ENCODE measurements at places on chromosomes 1 and 21.

DNA sequence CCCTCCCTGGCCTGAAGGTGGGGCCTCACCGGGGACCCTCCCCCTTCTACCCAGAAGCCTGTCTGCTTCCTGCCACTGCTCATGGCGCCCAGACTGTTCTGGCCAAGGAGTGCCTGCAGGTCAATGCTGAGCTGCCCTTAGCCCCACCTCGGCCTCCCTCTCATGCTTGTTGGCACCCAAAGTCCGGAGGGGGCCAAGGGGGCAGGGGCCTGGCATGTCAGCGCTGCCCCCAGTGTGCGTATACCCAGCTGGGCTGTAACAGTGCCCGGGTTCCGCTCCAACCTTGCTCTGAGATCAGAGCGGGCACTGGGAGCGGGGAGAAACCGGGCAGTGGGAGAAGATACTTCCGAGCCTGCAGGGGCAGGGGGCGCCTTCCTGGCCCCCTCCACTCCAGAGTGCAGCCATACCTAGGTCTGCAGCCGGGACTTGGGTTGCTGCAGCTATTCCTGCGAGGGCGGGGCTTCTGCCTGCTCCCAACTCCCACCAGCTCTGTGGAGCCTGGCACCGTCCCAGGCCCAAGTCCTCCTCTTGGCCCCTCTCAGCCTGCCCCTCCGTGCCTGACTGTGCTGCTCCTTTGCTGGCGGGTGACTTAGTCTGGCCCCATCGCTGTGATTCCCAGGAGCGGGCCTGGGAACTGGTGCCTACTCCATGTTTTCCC is 21.4 kb upstream of the TGFB2 start:
- DNase-seq = no peak

DNA sequence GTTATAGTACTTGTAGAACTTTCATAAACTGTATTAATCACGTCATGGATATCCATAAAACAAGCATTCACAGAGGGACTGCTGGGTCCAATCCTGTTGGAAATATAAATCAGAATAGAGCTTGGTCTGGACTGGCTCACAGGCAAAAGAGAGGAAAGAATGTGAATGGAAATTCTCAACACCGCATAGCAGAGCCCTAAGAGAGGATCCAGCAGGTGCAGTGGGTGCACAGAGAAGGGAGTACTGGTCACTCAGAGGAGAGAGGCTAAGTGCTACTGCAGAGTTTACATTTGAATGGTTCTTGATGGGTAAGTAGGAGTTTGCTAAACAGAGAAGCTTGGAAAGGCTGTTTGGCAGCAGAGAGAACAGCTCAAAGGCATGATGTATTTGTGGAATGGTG is 231.7 kb downstream of the PAPPA2 start:
- no peak for DNase-seq

DNA sequence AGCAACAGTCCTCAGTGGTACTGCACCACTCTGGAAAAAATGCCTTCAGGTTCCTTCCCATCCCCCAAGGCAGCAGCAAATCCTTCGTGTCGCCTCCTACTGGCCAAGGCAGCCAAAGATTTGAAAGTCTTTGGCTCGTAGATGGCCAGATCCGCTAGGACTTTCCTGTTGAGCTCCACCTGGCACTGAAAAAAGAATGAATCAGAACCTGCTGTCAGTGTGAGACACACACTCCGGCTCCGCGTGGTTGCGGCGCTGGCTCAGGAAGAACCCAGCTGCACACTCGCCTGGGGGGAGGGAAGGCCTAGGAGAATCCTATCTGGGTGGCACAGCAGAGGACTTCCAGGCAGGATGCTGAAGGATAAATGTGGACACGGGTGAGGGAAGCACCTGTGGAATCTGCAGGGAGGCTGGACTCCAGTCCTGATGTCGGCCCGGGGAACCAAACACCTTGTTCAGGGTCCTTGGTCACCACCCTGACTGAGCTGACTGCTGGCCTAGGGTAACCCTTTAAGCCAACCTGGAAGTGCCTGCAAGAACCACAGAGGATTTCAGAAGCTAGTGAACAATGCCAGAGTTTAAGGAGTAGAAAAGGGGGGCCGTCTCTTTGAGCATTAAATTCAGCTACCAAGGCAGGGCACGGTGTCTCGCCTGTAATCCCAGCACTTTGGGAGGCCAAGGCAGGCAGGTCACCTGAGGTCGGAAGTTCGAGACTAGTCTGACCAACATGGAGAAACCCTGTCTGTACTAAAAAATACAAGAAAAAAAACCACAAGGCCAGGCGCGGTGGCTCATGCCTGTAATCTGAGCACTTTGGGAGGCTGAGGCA is 3.2 kb upstream of the CCNL2 start:
- no peak for DNase-seq

DNA sequence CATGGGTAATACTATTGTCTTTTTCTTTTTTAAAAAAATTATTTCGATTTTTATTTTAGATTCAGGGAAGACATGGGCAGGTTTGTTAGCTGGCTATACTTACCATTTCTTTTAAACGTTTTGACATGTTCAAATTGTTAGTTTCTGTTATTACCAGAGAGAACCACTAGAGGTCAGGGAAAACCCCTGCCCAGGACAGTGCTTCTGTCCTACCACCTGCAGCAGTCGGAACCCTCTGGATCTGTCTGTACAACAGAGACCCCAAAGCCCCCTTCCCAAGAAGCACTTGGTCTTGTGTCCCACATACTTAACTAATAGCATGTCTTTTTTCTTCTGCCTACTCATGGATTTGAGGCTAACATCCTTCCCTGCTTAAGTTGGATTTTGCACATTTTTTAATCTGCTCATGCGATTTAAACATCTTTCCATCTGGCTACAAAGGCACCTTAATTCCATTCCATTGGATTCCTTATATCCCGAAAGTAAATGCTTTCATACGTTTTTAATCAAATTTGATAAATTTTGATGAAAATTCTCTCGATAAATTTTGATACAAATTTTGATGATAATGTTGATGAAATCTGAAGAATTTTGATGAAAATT is 10.0 kb upstream of the C1orf115 start:
- no peak for DNase-seq

GRCh38 chr1:231338270-231339128 is at the start of gene SPRTN:
TSS of gene SPRTN (plus strand) at chr1:231338293. CDS start at chr1:231338384, 91 bp downstream.
- DNase-seq = peak; percentile 34

DNA sequence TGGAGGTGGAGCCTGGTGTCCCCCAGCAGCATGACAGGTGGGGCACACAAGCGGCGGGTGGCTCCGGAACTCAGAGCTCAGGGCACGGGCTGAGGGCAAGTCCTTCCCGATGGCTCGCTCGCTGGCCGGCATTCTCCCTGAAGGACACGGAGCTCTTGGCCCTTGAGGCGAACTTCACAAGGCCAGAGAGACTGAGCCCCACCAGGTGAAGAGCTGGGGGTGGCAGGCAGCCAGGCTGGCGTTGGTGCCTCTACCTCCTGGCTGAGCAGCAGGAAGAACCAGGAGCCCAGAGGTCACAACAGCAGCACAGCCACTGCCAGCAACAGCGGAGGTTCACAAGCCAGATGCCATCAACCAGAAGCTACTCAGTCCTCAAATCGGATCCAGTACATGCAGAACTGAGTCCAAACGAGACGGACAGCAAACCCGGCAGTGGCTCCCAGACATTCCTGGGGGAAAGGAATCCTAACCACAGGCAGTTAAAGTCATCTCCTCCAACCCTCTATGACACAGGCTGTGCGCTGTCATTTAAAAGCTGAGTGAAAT is 54.1 kb downstream of the NPHP4 start:
- DNase-seq = no peak

DNA sequence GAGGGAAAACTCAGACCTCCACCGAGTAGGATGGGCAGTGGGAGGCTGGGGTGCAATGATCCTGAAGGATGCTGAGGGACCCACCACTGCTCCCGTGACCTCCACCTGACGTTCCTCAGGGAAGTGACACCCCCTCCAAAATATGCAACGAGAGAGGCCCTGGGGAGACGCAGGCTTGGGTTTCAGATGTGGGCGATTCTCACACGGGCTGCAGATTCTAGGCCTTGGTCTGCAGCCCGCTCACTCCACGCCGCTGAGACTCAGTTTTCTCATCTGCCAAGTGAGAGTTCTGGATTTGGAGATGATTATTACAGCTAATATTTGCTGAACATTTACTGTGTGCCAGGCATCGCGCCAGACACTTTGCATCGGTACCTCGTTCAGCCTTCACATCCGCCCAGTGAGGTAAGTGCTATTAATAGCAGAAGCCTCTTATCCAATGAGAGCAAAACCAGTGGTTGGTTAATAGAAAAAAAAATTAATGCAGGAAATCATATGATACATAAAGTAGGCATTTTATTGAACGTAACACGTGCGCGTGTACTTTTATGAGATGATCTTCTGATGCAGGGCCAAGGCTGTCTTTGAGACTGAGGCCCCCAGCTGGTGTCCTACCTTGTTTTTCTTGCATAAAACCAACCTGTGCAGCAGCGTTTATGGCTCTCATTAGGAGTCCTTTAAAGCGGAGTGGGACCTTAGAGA is 102.0 kb upstream of the RUNX3 start:
- no peak for DNase-seq

GRCh38 chr1:200590001-200590400 is 30.6 kb downstream of the KIF14 start:
- DNase-seq = no peak

DNA sequence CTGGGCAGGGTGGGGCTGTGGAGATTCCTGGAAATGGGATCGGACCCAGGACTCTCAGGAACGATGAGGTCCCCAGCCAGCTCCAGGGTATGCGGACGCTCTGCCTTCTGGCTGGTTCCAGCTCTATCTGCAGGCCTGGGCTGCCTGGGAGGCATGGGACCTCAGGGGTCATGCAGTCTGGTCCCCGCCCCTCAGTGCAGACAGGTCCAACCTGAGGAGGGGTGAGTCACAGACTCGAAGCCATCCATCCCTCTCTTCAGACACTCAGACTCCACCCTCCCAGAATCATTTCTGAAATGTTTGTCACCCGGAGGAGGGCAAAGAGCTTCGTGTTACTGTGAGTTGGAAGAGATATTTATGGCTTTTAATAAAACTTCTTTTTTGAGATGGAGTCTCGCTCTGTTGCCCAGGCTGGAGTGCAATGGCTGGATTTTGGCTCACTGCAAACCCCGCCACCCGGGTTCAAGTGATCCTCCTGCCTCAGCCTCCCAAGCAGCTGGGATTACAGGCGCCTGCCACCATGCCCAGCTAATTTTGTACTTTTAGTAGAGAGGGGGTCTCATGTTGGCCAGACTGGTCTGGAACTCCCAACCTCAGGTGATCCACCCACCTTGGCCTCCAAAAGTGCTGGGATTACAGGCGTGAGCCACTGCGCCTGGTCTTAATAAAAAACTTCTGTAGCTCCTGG is 5.9 kb upstream of the MYOM3 start:
- DNase-seq = no peak

- no peak for DNase-seq
Observed at GRCh38 chr1:153612111-153612754, 704 bp downstream of the S100A16 start.

DNA sequence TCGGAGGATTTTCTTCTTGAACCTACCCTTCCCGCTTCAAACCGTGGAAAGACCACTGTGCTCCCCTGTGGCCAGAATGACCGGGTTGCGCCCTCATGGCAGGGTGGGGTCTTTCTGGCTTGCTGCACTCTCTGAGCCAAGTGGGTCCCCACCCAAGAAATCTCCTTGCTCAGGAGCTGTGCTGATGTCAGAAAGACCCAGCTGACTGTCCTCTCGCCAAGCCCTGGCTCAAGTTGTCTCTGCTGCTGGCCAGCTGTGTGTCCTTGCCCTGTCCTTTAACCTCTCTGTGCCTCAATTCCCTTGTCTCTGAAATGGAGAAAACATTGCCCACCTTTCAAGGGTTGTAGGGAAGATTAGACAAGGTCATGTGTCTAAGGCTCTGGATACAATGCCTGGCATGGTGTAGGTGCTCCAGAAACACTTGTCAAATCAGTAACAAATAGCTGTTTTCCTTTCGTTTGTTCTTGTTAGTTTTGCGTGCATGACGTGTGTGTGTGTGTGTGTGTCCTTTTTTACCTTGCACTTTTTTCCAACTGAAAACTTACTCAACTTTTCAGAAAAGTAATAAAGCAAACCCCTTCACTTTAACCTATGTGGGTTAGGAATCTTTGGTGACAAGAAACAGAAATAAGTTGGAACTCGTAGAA is 41.1 kb upstream of the RPL11 start:
- DNase-seq = no peak

DNA sequence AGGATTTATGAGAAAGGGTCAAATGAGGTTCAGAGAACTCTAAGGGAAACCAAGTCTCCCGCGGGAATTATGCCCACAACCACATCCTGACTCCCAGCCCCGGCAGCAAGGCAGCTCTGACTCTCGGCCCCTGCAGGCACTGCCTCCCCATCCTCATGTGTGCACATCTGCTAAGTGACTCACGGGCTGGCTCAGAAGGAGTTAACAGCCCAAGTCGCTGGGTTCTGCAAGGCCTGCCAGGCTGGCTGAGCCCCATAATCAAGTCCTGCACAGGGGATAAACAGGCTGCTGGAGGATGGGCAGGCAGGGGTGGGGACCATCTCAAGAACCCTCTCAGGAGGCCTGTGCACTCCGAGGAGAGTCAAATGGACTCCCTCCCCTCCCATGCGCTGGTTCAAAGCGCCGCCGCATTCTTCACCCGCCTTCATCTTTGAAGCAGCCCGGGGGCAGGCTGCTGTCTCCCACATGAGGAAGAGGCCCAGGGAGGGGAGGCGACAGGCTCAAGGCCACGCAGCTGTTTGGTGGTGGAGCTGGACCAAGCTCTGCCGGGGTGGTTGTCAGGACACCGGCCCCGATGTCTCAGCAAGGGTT is 344.3 kb downstream of the MATN1 start:
- no peak for DNase-seq

DNA sequence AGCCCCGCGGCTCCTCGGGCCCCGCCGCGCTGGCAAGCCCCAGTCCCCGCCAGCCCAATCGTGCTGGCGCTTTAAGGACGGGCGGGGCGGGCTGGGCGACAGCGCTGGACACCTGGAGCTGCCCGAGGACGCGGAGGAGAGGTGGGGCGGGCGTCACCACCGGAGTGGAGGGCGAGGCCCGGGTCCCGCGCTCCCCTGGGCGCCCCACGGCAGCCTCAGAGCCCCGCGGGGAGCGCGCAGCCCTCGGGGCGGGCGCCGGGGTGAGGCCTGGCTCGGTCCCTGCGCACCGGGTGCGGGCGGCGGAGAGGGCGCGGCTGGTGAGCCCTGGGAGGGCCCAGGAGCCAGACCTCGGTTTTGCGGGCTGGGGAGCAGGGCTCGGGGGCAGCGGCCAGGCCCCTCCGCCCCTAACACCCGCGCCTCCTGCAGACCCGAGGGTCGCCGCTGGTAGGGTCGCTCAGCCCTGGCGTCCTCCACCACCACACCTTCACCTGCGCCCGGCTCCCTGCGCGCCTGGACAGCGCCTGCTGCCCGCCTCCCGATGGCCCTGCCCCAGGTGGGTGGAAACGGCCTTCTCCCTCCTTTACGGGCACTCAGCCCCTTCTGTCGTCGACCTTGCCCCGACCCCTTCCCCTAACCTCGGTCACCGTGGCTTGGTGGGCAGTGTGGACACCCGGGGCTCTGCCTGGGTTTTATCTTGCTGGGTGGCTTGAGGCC is at the start of gene TMEM61:
TSS of gene TMEM61 (plus strand) at position 101 of the 714 bp plus-strand sequence. CDS start at position 539, 438 bp downstream.
- DNase-seq = no peak

GRCh38 chr1:98102345-98103030 is 181.7 kb upstream of the DPYD start:
- no peak for DNase-seq

GRCh38 chr1:183011859-183012258 is 11.4 kb upstream of the LAMC1 start:
- no peak for DNase-seq

All from GM12892 (cell line).